ENCODE measurements at places on chromosomes 1 and 21. TPM values are rescaled to one million over a fixed set of nuclear protein-coding genes. Genes with fewer than 3 reads are reported as not detected.

- no peaks in the 10 kb centered on the region for H3K4me1 ChIP-seq
- no peaks in the 10 kb centered on the region for H3K27me3 ChIP-seq
- no peaks in the 10 kb centered on the region for H3K36me3 ChIP-seq
- H3K4me3 ChIP-seq = no peak overlapping the region
Measured at GRCh38 chr1:29981586-29982239, 741.7 kb downstream of the MATN1 start.

GRCh38 chr1:167668108-167668507 is 38.1 kb downstream of the RCSD1 start:
- H3K36me3 ChIP-seq = no peaks in the 10 kb centered on the region
- peaks cover 75% of the 10 kb centered on the region for H3K4me1 ChIP-seq
- peak; percentile 70 for DNase-seq
- H3K4me3 ChIP-seq = no peak overlapping the region
- H3K27ac ChIP-seq = peak overlapping the region; percentile 71

- no peak overlapping the region for H3K27ac ChIP-seq
- H3K27me3 ChIP-seq = no peaks in the 10 kb centered on the region
- H3K4me3 ChIP-seq = no peak overlapping the region
- no peaks in the 10 kb centered on the region for H3K4me1 ChIP-seq
Measured at GRCh38 chr21:26007951-26008498, 162.5 kb downstream of the APP start.

Gene FMO5
- 0.10 TPM for total RNA-seq

DNA sequence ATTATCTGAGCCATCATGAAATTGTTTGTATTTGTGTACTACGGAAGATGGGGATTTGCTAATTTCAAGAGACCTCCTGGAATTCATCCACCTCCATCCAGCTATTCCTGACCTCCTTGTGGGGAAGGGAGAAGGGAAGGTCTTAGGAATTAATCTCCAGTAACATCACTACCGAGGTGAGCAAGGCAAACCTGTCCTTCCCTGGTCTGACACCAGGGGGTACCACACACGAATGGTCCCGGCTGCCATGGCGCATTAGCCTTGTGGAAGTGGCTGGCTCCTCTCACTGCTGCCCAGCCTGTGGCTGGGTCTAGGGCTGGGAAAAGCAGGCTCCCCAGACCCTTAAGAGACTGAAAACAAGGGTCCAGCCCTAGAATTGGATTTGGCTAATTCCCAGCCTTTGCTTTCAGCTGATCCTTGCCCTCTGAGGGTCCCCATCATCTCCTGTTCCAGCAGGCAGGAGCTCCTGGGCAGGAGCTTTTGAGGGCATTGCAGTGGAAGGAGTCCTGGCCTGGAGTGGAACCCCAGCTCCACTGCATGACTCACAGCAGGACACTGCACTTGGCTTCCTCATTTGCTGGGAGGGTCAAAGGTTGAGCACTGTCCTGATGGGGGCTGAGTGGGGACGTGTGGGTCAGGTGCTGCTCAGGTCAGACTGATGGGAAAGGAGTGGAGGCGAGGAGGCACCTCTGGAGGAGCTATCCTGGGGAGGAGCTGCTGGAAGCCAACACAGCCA is 34.8 kb downstream of the RIMS3 start:
- peaks cover 15% of the 10 kb centered on the region for H3K4me1 ChIP-seq
- H3K27ac ChIP-seq = no peak overlapping the region
- no peaks in the 10 kb centered on the region for H3K36me3 ChIP-seq
- no peak overlapping the region for H3K4me3 ChIP-seq
- no peaks in the 10 kb centered on the region for H3K27me3 ChIP-seq

- H3K36me3 ChIP-seq = no peaks in the 10 kb centered on the region
- no peak overlapping the region for H3K4me3 ChIP-seq
- no peak for DNase-seq
- H3K27me3 ChIP-seq = no peaks in the 10 kb centered on the region
Measured at GRCh38 chr1:220410611-220411010, 117.3 kb upstream of the MARK1 start.

GRCh38 chr1:113901191-113901590 is 3.4 kb downstream of the AP4B1 start:
- H3K4me3 ChIP-seq = no peak overlapping the region
- no peaks in the 10 kb centered on the region for H3K4me1 ChIP-seq
- 0 out of 2 replicates have a peak, but pooled peaks cover 3% of the 10 kb centered on the region for H3K36me3 ChIP-seq
- no peaks in the 10 kb centered on the region for H3K27me3 ChIP-seq
- no peak for DNase-seq
- H3K27ac ChIP-seq = no peak overlapping the region

Gene VWA5B1
- total RNA-seq = not detected

DNA sequence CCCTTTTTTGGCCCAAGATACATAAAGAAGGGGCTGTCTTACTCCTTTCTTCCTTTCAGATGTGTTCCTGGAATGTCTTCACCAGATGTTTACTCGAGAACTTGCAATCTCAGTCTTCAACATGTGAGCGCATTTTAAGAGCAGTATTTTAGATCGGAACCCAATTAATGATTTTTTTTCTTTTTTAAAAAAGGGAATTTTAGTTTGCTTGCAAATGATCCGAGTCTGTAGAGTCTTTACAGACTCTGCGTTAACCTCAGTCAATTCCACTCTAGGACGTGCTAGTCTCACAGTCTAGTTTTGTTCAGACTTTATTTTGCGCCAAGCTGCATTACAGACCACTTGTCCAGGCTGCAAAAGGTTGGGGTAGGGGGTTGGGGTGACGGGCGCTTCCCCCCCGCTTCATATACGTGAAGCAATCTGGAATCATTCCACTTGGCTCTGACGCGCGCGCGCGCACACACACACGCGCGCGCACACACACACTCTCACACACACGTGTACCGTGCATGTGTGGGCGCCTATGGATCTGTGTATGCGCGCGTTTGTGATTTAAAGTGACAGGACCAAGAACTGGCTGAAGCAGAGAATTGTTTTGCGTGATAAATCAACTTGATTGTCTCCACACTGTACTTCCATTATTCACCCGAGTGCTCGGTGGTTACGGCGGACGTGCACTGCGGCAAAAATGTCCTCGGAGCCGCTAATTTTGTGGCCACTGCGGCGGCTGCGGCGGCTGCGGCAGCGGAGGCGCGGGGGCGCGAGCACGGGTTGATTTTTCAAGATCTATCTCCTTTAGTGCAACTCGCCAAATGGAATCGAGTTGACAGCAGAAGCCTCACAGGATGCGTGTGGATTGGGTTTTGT is 25.6 kb upstream of the NFIA start:
- no peak overlapping the region for H3K27ac ChIP-seq
- no peaks in the 10 kb centered on the region for H3K36me3 ChIP-seq
- H3K4me3 ChIP-seq = no peak overlapping the region
- no peak for DNase-seq
- H3K4me1 ChIP-seq = no peaks in the 10 kb centered on the region

- no peak for DNase-seq
- H3K36me3 ChIP-seq = peaks cover 11% of the 10 kb centered on the region
- no peak overlapping the region for H3K27ac ChIP-seq
- no peaks in the 10 kb centered on the region for H3K4me1 ChIP-seq
- no peaks in the 10 kb centered on the region for H3K27me3 ChIP-seq
- H3K4me3 ChIP-seq = no peak overlapping the region
Measured at GRCh38 chr1:44294588-44295007, 60.5 kb downstream of the ERI3 start.

Gene DENND2C
- total RNA-seq = not detected

GRCh38 chr1:89986020-89986419 is 8.9 kb upstream of the ZNF326 start:
- no peak overlapping the region for H3K27ac ChIP-seq
- no peak for DNase-seq
- no peak overlapping the region for H3K4me3 ChIP-seq
- H3K4me1 ChIP-seq = no peaks in the 10 kb centered on the region
- no peaks in the 10 kb centered on the region for H3K36me3 ChIP-seq

Gene MCOLN3
- total RNA-seq = 3.2 TPM

DNA sequence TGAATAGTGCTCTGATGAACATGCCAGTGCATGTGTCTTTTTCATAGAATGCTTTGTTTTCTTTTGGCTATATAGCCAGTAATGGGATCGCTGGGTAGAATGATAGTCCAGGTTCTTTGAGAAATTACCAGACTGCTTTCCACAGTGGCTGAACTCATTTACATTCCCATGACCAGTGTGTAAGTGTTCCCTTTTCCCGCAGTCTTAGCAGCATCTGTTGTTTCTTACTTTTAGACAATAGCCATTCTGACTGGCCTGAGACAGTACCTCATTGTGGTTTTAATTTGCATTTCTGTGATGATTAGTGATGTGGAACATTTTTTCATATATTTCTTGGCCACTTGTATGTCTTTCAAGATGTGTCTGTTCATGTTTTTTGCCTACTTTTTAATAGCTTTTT is 784.5 kb downstream of the USP25 start:
- no peaks in the 10 kb centered on the region for H3K4me1 ChIP-seq
- no peaks in the 10 kb centered on the region for H3K36me3 ChIP-seq

GRCh38 chr1:17098446-17099317 is 20.6 kb downstream of the PADI2 start:
- no peak overlapping the region for H3K4me3 ChIP-seq
- no peak overlapping the region for H3K27ac ChIP-seq
- H3K4me1 ChIP-seq = no peaks in the 10 kb centered on the region
- no peaks in the 10 kb centered on the region for H3K27me3 ChIP-seq
- no peak for DNase-seq

Gene DMBX1
- total RNA-seq = not detected

Gene MARK1
- total RNA-seq = 0.10 TPM

GRCh38 chr1:84166797-84167196 is 22.7 kb downstream of the PRKACB start:
- no peak overlapping the region for H3K4me3 ChIP-seq
- no peaks in the 10 kb centered on the region for H3K36me3 ChIP-seq
- no peak overlapping the region for H3K27ac ChIP-seq
- DNase-seq = no peak

GRCh38 chr21:46195595-46196195 is 11.4 kb upstream of the SPATC1L start:
- no peak overlapping the region for H3K4me3 ChIP-seq

GRCh38 chr21:24785033-24785432 is 822.2 kb downstream of the MRPL39 start:
- no peak for DNase-seq
- no peak overlapping the region for H3K27ac ChIP-seq

Gene KCNK1
- total RNA-seq = 17.0 TPM

Measured in GM12878 (cell line).